AG20443 (cell line): ENCODE measurements at places on chromosomes 5 and 9.

- DNase-seq = no peak
Measured at GRCh38 chr5:36040651-36041536, 25.8 kb downstream of the UGT3A2 start.

DNA sequence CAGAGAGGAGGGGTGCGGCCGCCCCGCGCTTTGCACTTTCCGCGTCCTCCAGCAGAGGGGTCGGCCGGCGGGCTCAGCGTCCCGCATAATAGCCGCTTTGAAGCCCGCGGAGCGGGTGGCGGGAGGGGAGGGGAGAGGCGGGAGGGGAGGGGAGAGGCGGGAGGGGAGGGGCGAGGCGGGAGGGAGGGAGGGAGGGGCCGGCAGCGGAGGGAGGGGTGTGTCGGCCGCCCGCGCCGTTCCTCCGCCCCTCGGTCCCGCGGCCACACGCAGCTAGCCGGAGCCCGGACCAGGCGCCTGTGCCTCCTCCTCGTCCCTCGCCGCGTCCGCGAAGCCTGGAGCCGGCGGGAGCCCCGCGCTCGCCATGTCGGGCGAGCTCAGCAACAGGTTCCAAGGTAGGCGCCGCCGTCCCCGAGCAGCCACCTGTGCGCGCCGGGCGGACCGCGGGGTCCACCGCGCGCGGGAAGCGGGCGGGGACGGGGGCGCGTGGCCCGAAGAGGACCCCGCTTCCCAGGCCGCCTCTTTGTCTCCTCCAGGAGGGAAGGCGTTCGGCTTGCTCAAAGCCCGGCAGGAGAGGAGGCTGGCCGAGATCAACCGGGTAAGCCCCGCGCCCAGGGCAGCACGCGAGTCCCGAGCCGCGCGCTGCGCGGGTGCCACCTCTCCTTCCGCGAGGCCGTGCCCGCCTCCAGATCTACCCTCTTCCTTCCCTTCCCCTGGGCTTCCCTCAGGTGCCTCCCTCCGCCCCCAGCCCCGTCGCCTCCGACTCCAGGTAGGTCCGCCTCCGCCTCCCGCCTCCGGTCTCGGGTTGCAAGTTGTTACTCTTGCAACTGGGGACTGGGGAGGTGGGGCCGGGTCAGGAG is at the start of gene AIF1L:
Gene AIF1L, plus strand, starts transcription at position 263 of the 857 bp plus-strand sequence. Its CDS starts 99 bp downstream, at position 362.
- DNase-seq = peak; percentile 66

DNA sequence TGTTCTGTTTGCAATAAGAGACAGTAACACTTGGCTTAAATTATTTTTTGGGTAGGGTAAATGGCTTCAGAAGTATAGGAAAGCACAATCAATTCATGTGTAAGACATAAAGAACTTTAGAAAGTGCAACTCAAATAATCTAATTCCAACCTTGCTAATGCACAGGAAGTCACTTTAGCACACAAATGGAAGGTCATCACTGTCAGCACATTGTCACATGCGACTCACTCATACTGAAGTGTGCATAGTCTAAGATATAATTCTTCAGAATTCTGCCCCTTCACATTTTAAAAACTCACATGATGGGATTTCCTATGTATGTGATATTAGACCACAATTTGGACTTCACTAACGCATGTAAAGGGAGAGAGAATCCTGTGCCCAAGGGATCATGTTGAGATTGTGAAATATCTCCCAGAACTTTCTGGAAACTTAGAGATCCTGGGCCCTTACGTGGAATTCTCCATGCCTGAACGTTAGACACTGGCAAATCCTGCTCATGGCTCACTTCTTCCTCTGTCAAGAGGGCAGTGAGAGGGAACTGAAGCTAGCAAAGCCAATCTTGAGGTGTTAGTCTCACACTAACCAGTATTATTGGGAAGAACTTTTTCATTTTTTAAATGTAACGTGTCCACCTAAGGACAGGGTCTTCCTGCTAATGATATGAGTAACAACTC is 403.2 kb upstream of the PTGER4 start:
- no peak for DNase-seq

DNA sequence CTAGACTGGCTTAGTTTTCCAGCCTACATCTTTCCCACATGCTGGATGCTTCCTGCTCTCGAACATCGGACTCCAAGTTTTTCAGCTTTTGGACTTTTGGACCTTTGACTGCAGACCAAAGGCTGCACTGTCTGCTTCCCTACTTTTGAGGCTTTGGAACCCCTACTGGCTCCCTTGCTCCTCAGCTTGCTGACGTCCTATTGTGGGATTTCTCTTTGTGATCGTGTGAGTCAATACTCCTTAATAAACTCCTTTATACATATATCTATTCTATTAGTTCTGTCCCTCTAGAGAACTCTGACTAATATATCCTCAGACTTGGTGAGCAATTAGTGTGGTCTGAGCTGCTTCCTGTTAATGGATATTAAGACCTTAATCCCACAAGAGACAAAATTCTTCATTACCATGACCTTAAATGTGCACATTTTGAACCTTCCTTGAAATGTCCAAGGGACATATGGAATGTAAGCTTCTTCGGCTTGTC is 752.9 kb downstream of the CDH18 start:
- no peak for DNase-seq

DNA sequence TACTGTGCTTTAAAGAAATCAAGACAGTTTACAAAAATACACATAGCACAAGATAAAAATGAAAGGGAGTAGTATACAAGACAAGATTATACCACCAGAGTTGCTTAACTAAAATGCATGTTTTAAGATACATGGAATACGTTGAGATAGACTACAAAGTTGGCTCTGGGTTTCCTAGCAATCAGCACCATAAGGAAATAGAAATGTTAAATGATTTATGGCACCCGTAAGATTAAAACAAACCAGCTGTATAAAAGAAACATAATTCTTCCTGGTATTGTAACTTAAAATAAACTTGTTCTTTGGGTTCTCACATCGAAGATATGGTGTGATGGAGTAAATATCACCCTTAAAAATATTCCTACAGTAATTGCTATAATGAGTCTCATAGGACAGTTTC is 9.9 kb upstream of the CSNK1G3 start:
- no peak for DNase-seq

DNA sequence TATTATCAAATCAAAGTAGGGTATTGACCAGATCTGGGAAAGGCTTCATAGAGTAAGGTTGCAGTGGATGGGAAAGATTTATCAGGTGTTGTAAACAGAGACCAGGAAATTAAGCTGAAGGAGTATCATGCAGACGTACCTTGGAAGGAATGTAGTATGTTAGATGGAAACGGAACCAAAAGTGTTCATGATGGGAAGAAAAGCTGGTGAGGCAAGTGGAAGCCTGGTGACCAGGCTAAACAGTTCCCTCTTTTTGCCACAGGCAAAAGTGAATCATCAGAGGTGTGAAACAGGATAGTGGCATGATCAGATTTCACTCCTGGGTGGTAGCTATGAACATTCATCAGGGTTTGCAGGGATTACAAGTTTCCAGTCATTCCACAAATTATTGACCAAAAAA is 780.1 kb upstream of the DMAC1 start:
- no peak for DNase-seq

- peak; percentile 24 for DNase-seq
Measured at GRCh38 chr5:65290677-65291076, 191.0 kb downstream of the ADAMTS6 start.

DNA sequence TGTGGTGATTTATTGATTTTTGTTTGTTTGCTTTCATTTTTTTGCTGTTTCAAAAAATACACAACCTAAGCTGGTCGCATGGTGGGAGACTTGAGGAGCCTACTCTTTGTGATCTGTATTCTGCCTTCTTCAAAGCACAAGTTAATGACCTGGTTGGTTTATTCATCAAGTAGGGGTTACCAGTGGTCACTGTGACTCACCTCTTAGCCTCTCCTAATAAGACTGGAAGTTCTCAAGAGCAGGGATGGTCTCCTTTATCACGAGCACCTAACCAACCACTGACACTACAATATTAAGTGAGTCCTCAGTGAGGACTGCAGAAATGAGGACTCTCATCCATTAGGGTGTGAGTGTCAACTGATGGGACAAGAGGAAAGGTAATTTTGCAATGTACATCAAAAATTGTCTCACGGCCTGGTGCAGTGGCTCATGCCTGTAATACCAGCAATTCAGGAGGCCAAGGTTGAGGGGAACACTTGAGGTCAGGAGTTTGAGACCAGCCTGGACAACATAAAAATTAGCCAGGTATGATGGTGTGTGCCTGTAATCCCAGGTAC is 13.6 kb upstream of the MTMR12 start:
- DNase-seq = peak; percentile 17

DNA sequence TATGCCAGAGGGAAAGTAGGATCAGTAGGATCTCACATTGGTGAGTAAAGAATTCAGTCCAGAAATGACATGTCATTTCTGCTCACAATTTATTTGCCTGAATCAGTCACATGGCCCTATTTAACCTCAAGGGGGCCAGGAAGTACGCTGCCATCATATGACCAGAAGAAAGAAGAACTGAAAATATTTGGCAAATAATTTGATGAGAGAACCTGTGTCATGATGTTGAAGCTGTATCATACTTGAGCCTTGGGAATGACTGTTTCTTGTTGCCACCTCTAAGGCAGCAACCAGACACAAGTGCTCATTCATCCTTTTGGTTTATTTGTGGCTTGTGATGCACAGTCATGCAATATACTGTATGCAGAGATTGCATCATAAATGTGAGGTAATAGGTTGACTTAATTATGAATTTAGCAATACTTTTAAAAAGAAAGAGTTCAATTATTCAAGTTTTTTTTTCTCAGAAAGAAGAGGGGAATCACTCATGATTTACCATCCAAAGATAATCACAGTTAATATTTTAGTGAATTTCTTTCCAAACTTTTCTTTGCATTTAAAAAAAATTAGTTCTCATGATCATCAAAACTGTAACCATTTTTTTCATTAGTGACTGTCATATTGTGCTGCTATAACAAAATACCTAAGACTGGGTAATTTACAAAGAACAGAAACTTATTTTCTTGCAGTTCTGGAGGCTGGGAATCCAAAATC is 8.2 kb upstream of the ZFYVE16 start:
- DNase-seq = peak; percentile 46

DNA sequence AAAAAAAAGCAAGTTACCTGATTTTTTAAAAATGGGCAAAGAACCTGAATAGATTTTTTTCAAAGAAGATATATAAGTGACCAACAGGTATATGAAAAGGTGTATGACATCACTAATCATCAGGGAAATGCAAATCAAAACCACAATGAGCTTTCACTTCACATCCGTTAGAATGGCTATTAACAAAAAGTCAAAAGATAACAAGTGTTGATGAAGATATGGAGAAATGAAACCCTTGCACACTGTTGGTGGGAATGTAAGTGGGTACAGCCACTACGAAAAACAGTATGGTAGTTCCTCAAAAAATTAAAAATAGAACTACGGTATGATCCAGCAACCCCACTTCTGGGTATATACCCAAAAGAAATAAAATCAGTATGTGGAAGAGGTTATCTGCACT is 134.8 kb downstream of the UGCG start:
- no peak for DNase-seq
